ENCODE measurements at places on chromosomes 13 and 19. TPM values are rescaled to one million over a fixed set of nuclear protein-coding genes. Genes with fewer than 3 reads are reported as not detected.

The RGL3 gene
- polyA plus RNA-seq: 0.43 TPM

The USHBP1 gene
- not detected for polyA plus RNA-seq

The MRPS12 gene
- 69.6 TPM for polyA plus RNA-seq

The IFI30 gene
- polyA plus RNA-seq: 14.3 TPM

The CDX2 gene
- polyA plus RNA-seq: not detected

The IZUMO2 gene
- not detected for polyA plus RNA-seq
